ENCODE measurements at places on chromosomes 3 and 15. TPM values are rescaled to one million over a fixed set of nuclear protein-coding genes. Genes with fewer than 3 reads are reported as not detected.

- DNase-seq = no peak
These were observed 144.6 kb downstream of the VPS13C start for GRCh38 chr15:61915640-61916039.

DNA sequence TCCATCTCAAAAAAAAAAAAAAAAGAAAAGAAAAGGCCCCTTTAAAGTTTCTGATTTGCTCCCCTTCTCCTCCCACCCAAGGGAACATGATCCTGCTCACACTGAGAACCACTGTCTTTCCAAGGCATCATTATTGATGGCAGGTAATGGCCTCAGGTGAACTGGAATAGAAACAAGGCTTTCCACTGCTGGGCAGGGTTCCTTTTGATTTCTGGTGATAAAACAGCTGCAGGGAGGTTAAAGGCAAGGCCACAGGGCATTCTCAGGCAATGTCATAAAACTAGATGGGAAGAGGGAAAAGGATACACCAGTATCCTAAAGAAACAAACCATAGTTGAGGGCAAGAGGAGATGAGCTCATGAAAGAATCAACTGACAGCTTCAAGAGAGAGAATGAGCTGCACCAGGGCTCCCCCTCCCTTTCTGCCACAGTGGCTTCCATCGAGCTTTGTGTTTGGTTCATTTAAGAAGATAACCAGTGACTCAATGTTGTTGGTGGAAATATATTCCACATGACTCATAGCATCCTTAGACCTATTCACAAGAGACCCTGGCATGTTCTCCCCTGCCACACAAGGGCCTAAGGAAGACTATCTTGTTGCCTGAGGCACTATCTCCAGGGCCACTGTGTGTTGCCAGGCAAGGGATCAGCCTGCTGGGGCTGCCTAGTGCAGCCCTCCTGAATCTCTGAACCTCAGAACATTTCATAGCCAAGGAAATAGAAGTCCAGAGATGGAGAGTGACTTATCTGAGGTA lies 86.4 kb downstream of the WDR76 start:
- peak; percentile 82 for DNase-seq

DNA sequence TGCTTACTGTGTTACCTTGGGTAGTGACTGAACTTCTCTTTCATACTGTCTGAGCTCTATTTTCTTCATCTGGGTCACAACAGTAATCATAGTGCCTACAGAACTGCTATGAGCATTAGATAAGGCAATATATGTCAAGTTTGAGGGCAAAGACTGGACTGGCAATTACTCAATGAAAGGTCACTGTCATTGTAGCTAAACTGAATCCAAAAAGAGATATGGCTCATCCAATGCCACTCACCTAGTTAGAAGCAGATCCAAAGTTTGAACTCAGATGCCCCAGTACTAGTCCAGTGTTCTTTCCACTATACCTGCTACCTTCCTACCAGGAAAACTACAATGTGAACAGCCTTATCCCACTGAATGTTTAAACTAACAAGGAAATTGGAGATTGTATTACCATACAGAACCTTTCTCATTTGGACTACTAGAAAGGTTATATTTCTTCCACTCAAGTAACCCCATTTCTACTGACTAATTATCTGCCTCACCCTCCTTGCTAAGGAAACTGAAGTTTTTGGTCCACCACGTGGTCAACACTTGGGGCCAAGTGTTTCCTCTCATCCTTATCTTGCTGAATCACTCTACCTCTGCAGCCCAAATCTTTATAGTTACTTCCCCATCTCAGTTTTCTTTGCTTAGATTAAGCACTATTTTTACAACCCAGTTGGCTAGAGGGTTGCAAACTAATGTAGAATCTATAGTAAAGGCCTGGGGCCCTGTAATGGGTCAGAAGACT lies 202.3 kb upstream of the LPP start:
- DNase-seq = no peak

- no peak for DNase-seq
These were observed 24.8 kb upstream of the RBMS3 start for GRCh38 chr3:29255854-29256696.

DNA sequence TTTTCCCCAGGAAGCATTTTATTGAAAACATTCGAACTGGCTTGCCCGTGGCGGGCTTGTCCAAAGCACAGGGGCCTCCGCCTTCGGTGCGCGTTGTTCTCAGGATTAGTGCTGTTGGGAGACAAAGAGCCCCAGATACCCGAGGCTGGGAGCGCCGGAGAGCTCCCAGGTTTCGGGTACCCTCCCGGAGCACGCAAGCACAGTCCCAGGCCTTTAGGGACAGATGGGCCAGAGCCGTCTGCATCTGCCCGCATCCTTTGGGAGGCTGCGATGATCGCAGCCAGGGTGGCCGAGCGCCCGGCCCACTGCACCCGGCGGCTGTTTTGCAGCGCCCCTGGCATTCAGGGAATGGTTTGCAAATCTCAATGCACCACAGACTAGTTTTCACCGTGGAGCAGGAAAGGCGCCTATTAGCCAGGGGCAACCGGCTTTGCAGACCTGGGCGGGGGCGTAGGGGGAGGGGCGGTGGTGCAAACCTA lies 5.0 kb upstream of the FEZF2 start:
- no peak for DNase-seq

DNA sequence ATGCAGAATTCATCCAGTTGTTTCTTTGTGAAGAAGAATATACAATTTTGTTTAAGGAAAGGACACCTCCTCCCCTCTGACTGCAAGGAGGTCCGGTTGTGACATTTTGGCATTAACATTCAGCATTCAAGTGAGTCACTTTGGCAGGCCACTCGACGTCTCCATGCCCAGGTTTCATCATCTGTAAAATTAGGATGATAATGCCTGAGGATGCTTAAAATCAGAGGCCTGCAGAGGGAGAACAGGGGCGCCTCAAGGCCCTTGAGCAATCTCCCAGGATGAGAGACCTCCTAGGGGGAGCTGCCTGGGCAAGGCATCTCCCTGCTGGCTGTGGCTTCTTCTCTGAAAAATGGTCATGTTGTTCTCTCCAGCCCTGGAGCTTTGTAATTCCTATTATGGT lies 236.0 kb downstream of the CACNA2D3 start:
- DNase-seq = peak; percentile 87

DNA sequence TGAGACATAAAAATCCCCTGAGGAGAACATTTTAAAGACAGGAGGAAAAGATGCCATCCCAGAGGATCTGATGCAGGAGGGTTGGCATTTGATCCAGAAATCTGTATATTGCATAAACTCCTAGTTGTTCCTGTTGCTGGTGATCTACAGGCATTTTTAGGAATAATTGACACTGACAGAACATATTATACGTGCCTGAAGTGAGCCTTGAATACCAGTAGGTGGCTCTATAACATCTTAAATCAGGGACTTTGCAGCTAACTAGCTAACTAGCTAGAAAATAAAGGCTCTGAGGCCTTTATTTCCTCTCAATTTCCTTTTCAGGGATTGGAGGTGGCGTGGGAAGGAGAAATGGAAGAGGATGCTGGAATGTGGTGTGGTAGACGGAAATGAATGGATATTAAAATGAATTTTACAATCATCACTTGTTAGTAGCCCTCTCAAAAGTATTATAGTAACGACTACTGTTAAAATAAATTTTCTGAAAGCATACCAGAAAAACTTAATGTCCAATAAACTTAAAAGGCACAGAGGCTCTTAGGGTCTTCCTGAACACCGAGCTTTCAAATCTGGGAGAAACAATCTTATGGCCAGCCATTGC lies 73.8 kb upstream of the ZBED2 start:
- peak; percentile 61 for DNase-seq

GRCh38 chr15:29687204-29687815 lies 135.0 kb downstream of the TJP1 start:
- DNase-seq = no peak

GRCh38 chr15:67564021-67564967 lies 21.8 kb downstream of the MAP2K5 start:
- DNase-seq = no peak

DNA sequence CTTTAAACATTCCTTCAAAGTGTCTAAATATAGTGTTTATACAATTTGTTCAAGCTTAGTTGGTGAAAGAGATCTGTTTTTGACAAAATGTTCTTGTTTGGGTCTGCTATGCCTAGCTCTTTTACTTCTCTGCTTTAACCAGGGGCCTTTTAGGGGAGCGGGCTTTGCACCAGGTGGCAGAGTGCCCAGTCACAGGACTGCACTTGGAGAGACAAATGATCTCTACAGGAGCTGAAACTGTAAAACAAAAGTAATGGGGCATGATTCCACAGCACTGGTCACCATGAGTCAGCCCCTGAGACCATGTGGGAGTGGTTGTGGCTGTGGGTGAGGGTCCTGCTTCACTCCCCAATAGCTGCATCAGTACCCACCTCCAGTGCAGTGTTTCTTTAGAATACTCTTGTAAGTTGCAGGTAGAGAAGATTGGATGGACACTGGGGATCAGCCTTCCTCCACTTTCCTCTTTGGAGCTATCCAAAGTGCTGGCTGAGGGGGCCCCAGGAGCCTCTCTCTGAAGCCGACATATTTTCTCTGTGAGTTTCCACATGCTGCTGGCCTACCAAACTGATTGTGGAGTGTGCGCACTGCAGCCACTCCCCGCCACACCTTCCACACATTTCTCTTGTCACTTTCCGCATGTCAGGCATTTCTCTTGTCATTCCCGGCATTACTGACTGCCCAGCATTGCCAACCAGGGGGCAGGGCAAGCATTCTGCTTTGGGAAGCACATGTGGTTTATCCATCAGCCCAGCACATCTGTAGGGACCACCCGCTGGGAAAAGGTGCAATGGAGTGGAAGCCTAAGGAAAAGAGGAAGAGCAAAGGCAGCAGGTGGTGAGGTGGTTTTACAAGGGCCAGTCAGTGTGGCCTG lies 110.0 kb downstream of the EPHB1 start:
- DNase-seq = no peak

- DNase-seq = no peak
These were observed 455.3 kb upstream of the NAALADL2 start for GRCh38 chr3:174403831-174404230.

DNA sequence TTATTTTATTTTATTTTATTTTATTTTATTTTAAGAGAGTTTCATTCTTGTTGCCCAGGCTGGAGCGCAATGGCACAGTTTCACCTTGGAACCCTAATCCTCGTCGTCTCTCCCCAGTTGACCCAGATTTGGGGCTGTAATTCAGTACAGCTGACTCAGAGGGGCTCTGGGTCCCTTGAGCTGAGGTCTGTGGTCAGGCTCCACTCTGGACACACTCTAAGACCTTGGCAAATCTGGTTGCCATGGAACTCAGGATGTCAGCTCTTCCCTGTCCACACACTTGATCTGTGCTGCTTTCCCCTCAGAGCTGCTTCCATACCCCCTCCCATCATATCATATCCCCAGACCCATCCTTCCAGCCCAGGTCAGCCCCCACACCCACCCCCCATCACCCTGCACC lies 675 bp upstream of the CYP11A1 start:
- no peak for DNase-seq

DNA sequence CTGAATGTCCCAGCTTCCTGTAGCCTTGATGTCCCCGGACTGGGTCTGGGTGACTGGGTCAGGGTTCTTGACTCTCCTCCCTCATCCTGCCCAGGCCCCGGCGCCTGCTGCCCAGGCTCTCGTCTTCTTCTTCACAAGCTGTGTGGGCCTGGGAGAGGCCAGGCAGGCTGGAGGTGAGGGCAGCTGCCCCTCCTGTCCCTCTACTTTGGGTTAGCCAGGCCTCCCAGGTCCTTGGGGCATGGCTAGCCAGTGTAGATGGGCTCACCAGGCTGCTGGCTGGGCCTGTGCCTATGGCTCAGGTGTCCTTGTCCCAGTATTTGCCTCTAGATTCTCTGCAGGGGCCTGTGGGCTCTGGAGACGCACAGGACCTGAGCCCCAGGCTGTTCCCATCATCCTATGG lies 31.8 kb downstream of the TKT start:
- no peak for DNase-seq

DNA sequence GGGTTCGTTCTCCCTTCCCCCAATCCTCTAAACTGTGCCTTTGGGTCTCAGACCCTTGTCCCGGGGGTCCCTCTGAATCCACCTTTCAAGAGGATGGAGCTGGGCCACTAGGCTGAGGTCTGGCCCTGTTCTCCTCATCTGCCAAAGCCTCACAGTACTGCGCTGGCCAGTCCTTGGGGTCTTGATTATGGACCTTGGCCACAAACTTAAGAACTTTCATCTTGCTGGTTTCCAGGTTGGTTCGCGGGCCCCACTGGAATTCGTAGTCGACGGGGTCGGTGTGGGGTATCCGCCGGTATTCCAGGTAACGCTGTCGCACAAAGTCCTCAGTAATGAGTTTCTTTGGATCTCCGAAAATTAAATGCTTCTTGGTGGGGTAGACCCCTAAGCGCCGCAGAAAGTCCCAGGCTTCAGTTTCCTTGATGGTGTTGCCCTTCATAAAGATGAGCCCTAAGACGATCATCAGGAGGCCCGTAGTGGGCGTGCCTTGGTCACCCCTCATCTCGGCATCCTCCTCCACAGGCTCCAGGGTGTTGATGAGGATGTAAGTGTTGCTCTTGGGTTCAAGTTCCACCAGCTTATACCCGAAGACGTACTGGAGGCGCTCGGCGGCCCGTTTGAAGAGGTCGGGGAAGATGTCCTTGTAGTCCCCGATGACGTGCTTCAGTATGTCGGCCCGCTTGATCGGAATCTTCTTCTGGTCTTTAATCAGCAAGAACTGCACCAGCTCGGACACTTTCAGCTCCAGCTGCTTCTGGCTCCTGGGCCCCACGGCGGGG lies 727 bp downstream of the NSMCE3 start:
- peak; percentile 20 for DNase-seq

GRCh38 chr15:95259513-95259912 lies 1028.2 kb downstream of the MCTP2 start:
- peak; percentile 77 for DNase-seq

C3orf49 gene
- not detected for total RNA-seq

CHST14 gene
- 5.8 TPM for total RNA-seq

PIAS1 gene
- 32.9 TPM for total RNA-seq

ITIH3 gene
- not detected for total RNA-seq

DNAH1 gene
- 7.6 TPM for total RNA-seq

DNAJA4 gene
- total RNA-seq = not detected

MESP1 gene
- 0.58 TPM for total RNA-seq

PRR23B gene
- total RNA-seq = not detected

Data from MCF 10A (cell line).